ENCODE measurements at places on chromosomes 13 and 19.
A peak's percentile ranks its signal among the peaks of the same experiment; 100 is the strongest.

DNA sequence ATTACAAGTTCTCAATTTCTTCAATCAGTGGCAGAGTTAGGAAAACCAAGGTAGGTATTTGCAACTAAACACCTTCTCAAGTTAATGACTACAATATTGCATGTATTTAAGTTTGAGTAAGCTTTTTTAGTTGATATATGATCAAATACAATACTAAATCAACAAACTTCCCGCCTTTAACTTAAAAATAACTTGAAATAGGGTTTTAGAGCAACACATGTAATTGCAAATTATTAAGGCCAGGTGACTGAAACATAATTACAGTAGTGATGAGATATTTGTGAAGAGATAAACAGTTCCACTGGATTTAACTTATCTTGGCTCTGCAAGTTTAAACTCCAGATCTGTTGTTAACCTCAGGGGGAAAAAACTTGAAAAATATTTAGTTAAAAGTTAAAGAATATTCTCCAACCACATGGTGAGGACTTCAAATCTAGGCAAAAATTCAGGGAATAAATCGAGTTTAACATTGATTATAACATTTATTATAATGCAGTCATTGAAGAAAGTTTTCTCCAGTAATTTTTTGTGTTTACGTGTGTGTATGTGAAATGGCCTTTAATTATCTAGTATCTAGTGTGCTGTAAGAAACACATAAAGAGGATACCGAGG lies 3.6 kb downstream of the DACH1 start:
- DNase-seq: no peak

DNA sequence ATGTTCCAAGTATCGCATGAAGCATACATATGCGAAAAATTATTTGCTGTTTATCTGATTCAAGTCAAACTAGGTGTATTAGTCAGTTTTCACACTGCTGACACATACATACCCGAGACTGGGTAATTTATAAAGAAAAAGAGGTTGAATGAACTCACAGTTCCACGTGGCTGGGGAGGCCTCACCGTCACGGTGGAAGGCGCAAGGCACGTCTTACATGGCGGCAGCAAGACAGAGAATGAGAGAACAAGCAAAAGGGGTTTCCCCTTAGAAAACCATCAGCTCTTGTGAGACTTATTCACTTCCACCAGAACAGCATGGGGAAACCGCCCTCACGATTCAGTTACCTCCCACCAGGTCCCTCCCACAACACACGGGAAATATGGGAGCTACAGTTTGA lies 13.0 kb upstream of the PROZ start:
- DNase-seq: no peak

DNA sequence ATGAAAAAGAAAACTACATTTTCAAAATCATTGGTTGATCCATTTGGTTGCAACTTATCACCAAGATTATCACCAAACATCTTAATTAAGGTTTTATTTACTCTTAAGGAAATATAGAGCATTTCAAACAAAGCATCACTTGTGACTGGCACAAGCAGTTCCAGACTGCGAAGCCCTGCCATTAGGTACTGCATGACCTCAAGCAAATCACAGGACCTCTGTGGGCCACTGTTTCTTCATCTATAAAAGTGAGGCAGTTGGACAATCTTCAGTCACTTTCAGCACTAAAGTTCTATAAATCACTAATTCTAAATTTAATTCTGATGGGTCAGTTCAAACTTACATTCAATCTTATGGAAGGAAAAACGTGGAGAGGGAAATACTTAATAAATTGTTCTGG lies 2.0 kb downstream of the ELF1 start:
- DNase-seq: no peak

DNA sequence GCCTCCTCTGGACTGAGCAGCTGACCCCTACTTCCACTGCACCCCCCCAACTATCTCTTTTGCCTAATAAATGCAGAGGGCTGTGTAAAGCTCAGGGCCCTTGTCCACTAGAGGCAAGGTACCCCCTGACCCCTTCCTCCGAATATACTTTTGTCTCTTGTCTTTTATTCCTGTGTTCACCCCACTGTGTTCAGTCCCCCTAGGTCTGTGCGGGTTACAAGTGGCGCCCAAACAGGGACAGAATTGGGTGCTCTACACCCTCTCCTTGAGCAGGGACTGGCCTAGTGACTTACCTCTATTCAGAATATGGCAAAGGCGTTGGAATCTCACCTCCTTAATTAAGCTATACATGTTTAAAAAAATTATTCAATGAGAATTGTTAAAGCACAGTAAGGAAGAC lies 15.0 kb downstream of the ZNF350 start:
- no peak for DNase-seq

- no peak for DNase-seq
Measured at GRCh38 chr19:54418030-54418929, 3.0 kb downstream of the TTYH1 start.

GRCh38 chr19:18160971-18161635 lies 8.1 kb downstream of the PIK3R2 start:
- DNase-seq: peak; percentile 94

GRCh38 chr13:20679879-20680278 lies 23.6 kb upstream of the IL17D start:
- DNase-seq: no peak

DNA sequence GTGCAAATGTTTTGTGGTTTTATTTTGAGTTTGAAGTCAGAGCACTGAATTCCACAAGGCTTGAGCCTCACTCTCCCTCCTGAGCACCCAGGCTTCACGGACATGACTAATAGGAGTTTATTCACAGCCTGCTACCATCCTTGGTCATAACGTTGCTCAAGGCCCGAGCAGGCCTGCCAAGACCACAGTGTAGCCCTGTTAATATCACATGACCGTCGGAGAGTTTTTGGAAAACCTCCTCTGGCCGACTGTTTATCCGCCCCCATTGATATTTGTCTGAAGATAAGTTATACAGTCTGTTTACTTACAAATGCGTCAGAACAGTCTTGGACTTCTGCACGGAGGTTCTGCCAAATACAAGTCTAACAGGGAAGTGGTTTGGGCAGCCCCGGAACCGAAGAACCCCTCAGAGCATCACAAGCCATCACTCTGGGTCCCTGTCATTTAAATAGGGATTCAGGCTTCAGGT lies 89.9 kb downstream of the COL4A2 start:
- DNase-seq: no peak

GRCh38 chr19:15843203-15843893 lies 27.9 kb upstream of the OR10H1 start:
- DNase-seq: no peak

DNA sequence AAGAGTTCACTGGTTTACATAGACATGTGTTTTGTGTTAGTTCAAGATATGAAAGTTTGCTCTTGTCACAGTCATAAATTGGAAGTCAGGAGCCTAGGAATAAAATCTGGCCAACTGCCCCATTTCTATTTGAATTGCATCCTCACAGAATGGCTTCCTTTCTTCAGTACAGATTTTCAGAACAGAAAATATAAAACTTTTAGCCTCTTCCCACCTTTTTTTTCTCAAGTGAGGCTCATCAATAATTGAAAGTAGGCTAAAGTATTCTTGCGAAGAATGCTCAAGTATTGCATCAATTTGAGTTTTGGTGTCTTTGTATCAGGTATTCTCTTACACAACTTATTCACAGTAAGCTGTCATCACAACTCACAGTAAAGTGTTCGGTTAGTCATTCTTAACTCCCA lies 802.7 kb downstream of the PCDH9 start:
- no peak for DNase-seq

GRCh38 chr13:20126541-20127261 lies 34.2 kb downstream of the GJA3 start:
- DNase-seq: no peak

DNA sequence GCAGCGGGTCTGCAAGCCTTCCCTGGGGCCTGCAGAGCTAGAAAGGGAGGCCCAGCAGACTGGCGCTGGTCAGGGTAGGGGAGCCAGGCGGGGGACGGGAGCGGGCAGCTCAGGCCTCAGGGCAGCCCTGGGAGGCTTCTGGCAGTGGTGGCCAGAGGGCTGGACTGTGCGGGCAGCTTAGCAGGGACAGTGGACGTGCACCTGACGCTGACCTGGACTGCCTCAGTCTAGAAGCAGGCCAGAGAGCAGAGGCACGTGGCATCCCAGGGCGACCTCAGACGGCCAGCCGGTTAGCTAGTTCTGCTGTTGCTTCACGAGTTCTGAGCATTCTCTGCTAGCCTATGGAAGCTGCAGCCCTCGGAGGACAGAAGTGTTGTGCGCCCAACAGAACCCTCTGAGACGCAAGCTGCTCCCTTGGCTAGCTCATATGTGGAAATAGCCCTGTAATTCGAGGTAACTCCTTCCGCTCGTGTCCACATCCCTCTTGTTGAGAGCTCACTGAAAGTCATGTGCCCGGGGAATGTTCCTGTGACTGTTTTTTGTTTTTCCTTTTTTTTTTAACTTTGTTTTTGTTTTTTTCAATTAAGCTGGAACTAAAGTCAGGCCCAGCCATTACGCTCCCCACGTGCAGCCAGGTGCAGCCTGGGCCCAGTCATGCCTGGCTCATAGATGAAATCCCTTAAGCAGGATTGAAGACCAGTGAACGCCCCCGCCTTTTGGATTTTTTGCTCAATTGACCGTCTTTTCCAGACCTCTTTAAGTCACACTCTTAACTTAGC lies 1.9 kb upstream of the FAM174C start:
- no peak for DNase-seq

DNA sequence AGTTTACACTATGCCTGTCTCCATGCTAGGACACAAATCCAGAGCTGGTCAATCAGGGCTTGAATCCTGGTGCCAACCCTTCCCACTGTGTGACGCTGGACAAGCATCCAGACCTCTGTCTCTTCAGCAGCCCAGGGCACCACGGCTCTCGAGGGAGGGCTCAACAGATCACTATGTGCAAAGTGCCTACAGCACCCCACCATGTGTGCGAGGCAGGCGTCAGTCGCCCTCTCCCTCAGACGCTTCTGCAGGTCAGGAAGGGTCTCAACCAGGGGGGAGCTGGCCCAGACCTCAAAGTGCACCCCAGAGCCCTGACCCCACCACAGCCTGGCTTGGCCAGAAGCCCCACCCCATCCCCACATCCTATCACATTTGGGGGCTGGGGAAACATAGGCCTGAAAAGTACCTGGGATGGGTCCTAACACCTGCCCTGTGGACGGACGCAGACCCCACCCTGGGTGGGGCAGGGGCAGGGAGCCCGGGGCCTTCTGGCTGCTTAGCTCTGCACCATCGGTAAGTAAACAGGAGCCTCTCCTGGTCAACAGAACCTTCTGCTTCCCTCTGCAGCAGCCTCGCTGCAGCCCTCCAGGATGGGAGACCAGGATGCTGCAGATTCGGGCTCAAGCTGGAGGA lies 2.9 kb upstream of the C2CD4C start:
- no peak for DNase-seq

DNA sequence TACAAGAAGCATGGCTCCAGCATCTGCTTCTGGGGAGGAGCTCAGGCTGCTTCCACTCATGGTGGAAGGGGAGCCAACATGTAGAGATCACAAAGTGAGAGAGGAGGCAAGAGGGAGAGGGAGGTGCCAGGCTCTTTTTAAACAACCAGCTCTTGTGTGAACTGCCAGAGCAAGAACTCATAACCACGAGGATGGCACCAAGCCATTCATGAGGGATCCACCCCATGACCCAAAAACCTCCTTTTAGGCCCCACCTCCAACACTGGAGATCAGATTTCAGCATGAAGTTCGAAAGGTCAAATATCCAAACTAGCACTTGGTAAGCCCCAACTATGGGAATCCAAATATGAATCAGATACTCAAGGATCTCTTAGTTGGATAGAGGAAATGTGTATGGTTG lies 131.2 kb downstream of the RXFP2 start:
- no peak for DNase-seq

GRCh38 chr13:65857942-65858565 lies 1372.1 kb downstream of the PCDH9 start:
- no peak for DNase-seq

DNA sequence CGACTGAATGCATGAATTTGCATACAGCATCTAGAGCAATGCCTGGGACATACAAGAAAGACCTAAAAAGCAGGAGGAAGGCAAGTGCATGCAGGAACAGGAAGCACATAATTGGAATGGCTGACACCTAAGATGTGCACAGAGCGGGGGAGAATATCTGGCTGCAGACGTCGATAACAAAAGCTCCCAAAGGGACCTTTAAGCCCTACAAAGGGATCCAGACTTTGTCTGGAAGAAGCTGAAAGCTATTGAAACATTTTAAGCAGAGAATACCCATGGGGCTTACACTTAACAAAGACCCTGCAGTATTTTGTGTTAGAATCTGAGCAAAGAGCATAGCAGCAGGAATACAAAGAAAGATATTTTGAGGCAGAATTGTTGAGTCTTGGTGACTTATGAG lies 107.4 kb upstream of the CLDN10 start:
- no peak for DNase-seq

DNA sequence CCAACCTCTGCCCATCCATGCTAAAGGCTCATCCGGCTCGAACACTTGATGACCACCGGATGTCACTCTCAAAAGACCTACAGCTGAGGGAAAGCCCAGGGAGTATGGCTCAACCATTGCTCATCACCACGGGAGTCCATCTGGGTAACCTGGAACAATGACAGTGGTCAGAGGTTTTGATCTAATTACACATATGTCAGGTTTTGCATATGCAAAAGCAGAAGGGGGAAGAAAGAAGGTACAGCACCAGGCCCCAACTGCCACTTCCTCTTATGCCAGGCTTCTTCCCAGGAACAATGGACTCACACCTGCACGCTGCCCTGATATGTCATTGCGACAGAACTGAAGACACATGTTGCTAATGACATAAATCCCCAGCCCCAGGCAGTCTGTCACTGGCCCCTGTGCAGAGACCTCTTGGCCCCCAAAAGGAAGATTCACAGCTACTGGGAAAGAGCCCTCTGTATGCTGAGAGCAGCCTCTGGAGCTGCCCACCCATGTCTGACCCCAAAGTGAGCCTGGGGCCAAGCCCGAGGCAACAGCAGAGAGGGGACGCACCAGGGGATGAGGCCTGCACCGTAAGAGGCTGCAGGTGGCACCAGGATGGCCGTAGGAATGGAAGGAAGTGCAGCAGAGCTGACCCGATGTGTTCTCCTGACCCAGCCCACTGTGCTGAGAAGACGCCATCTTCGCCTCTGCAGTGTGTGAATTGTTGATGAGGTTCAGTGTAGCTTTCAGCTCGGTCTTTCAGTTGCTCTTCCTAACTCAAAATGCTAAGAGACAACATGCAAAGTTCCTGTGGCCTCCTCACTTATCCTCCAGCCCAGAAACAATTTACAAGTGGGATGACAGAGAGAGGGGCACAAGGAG lies 26.3 kb downstream of the EPS15L1 start:
- no peak for DNase-seq

GRCh38 chr13:60627071-60627686 lies 230.2 kb downstream of the TDRD3 start:
- DNase-seq: no peak

DNA sequence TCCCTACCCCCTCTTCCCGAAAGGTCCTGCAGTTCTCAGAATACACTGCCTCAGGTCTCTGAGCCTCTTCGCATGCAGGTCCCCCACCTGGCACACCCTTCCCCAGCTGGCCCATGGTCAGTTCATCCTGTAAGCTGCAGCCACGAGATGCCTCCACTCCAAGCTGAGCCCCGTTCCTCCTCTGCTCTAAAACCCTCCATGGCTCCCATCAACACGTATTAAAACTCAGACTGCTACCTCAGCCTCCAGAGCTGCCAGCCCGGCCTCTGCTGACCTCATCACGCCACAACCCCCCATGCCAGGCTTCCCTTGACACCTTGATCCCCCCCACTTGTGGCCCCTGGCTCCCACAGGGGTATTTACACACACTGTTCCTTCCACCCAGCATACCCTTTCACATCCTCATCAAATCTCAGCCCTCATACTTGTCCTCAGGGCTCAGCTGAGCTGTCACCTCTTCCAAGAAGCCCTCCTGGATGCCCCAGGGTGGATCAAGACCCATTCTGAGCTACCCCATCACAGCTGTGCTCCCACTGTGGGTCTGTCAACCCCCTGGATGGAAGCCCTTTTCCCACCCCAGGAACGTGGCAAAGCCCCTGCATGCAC lies 48.9 kb downstream of the PTPRS start:
- DNase-seq: no peak

Measured in D721Med (cell line).